Posterior vena cava (tissue), 2 donors: ENCODE measurements at places on chromosomes 13 and 19. TPM values are rescaled to one million over a fixed set of nuclear protein-coding genes. Genes with fewer than 3 reads are reported as not detected.
A peak's percentile ranks its signal among the peaks of the same experiment; 100 is the strongest.

DNA sequence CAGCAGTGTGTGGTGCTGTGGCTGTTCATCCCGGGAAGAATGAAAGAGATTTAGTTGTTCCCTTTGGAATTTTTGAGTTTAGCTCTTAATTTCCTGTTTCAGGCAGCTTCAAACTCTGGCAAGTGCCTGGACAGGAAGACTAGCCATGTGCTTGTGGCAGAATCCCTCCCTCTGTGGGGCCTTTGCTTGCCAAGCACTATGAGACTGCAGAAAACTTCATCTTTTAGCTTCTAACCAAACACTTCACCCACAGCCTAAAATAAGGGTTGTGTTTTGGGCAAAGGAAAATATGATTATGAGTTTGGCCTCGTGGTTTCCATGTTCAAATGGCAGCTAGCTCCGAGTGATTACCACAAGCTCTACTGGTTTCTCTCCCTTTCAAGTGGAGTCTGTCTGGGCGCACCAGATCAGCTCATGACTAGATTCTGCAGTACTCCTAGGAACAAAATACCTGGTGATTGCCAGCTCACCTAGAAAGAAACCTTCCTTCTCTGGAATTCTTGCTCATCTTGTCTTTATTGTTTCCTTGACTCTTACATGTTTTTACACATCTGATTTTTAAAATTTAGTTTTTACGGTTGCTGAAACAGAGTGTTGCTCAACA is 707.5 kb downstream of the SLITRK6 start:
- no peak for DNase-seq

ZGLP1 gene
- 1.1 TPM for total RNA-seq

GRCh38 chr13:37806666-37807065 is 62.9 kb downstream of the TRPC4 start:
- no peak for DNase-seq

KANK3 gene
- 11.0 TPM for total RNA-seq

- DNase-seq: no peak
Observed at GRCh38 chr13:33032037-33032625, 15.9 kb downstream of the KL start.

SMIM17 gene
- total RNA-seq: 0.74 TPM

- no peak for DNase-seq
Observed at GRCh38 chr13:98360545-98360944, 183.5 kb upstream of the RNF113B start.

DNA sequence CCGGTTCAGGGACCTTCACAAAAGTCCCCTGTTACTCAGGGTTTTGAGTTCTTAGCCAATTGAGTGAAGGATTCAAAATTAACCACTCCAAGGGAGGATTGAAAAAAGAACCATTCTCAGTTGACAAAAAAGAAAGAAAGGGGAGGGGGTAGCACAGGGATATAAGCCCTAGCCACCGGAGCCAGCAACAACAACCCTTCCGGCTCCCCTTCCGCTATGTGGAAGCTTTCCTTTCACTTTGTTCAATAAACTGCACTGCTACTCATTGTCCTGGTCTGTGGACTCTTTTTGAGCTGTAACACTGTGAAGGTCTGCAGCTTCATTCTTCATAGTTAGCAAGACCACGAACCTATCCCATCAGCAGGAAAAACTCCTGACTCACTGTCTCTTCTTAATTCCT is 1488.1 kb upstream of the PRR20A start:
- DNase-seq: no peak

DNA sequence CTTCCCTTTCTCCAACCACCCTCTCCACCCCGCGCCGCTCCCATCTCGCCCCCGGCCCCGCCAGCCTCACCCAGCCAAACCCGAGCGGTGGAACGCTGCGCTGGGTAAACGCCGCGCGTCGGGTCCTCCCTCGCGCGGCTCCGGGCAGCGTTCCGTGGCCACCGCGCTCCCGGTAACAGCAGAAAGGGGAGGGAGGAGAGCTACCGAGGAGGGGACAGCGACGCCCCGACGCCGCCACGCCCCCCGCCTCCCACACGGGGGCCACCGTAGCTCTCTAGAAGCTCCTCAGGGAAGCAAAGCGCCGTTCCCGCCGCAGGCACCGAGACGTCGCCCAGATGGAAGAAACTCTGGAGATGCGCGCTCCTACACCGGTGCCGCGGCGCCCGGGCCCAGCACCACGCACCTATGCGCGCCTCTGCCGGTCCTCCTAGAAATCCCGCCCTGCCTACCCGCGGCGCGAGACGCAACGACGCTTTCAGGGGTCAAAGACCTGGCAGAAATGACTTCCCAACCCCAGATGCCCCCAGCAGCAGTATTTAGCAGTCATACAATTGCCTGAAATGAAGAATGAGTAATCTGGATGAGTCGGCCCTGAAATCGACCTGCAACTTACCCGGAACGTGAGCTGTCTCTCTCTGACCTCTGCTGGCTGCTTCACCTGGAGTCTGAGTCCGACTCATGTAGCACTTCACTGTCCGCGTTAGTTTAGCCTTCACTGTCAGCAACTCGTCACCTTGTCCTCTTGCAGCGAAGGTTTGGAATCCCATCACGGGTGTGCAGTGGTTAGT is at the start of gene RUBCNL:
Gene RUBCNL (minus strand): TSS at position 189 of the 788 bp plus-strand sequence. CDS start 14,777 bp downstream, outside the sequence.
- peak; percentile 89 for DNase-seq

- DNase-seq: no peak
Observed at GRCh38 chr19:14377883-14378328, 3.3 kb upstream of the ADGRE5 start.

CCL25 gene
- not detected for total RNA-seq

RNU6-9 gene
- not detected for total RNA-seq

ZNF382 gene
- 7.4 TPM for total RNA-seq

EPN1 gene
- total RNA-seq: 75.5 TPM

S1PR4 gene
- total RNA-seq: 1.7 TPM

DNA sequence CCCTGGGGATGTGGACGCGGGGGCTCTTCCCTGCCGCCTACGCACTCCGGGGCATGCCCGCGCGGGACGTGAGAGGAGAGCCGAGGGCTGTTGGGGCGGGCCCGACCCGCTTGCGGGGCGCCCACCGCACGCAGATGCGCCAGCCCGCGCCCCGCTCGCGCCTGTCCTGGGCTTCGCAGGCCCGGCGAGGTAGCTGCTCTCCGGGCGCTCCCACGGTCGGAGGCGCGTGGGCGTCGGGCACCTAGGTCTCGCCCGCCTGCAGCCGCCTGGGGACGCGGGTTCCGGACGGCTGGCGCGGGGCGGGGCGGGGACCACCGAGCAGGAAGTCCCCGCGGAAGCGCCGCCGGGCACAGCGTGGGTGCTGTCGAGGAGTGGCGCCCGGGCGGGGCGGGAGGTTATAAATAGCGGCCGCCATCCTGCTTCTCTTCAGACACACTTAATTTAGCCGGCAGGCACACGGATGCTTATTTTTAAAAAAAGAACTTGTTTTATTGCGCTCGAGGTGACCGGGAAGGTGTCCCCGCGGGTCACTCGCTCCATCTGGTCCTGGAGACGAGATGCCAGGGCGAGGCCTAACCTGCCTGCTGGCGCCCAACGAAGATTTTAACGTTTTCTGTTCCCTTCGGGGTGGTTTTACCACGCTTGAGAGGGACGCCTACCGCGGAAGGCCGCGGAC is 561 bp upstream of the GJA3 start:
- DNase-seq: no peak

DNA sequence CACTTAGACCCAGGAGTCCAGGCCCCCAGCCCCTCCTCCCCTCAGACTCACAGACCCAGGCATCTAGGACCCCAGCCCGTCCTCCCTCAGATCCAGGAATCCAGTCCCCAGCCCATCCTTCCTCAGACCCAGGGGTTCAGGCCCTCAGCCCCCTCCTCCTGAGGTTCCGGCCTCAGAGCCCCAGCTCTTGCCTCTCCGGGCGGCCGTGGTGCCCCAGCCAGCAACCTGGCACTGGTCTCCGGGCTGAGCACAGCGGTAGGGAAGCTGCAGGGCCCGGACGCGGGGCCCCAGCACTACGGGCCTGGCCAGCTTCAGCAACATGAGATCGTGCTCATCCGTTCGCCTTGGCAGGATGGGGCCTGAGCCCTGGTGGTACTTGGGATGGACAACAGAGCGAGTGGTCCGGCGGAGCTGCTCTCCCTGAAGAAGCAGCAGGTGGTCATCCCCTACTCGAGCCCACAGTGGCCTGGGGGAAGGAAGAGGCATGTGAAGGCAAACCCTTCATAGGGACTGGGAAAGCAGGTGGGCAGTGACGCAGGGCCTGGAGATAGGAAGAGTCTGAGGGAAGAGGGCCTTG is 3.7 kb downstream of the KLK10 start:
- DNase-seq: no peak

DNA sequence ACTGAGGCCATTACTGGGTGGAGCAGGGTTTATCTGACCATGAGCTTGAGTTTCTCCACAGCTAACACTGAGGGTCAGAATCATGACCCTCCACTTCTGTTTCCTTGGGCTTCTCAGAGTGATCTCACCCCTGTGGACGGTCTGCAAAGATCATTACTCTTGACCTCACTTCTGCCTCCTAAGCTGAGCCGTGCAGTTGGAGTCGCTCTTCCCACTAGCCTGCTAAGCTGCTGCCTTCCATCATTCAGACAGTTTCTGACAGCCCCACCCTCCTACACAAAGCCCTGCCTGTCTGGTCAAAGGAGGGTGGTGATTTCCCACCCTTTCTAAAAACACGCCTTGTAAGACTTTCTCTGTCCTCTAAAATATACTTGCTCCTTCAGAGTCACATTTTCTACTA is 9.3 kb upstream of the FRY start:
- no peak for DNase-seq

NKG7 gene
- 3.0 TPM for total RNA-seq

- DNase-seq: no peak
Observed at GRCh38 chr13:70623239-70623638, 515.0 kb upstream of the KLHL1 start.

CYP2A7 gene
- total RNA-seq: not detected

GRCh38 chr19:4327252-4327876 is 11.3 kb downstream of the STAP2 start:
- peak; percentile 94 for DNase-seq

- DNase-seq: no peak
Observed at GRCh38 chr13:50224534-50224933, 209.3 kb downstream of the KCNRG start.

NCLN gene
- total RNA-seq: 40.4 TPM

GRCh38 chr13:43979492-43979891 is 99.8 kb downstream of the LACC1 start:
- DNase-seq: no peak

- DNase-seq: no peak
Observed at GRCh38 chr13:99150575-99151361, 49.9 kb upstream of the UBAC2 start.

- DNase-seq: peak; percentile 79
Observed at GRCh38 chr19:52536448-52536800, 9.0 kb downstream of the ZNF808 start.

LRRC63 gene
- 0.42 TPM for total RNA-seq
